ENCODE measurements at places on chromosomes 5 and 9.
A peak's percentile ranks its signal among the peaks of the same experiment; 100 is the strongest.

DNA sequence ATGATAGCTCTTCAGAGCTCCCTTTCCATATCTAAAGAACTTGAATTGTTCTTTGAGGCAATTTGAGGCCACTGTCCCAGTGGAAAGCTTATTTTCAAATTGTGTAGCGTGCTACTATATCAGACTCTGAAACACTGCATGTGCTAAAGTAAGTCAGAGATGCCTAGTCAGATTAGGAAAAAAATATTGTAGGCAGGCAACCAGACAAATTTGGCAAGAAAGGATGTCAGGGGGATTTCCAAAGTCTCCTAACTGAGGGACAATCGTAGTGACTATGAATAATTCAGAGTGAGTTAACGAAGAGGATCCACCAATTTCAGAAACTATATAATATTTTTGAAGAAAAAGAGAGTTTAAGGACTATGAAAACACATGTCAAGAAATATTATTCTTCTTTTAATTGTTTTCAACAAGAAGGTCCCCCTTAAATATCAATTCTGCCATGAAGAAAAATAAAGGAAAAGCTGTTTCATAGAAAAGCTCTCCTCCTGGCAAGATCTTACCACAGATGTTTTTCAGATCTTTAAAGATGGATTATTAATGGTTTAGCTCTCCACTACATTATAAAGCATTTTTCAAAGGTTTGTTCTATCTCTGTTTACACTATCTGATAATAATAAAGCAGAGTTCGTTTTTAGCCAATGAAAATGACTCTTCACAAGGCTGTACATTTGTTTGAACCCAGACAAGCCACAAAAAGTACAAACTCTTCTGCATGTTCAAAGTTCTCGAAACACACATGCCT lies 273.5 kb upstream of the PTGER4 start:
- DNase-seq, result no peak

- no peak for DNase-seq
Measured at GRCh38 chr5:55429613-55430253, 105.0 kb downstream of the PLPP1 start.

- DNase-seq, result peak; percentile 40
Measured at GRCh38 chr5:56900858-56901578, 8.4 kb upstream of the SETD9 start.

DNA sequence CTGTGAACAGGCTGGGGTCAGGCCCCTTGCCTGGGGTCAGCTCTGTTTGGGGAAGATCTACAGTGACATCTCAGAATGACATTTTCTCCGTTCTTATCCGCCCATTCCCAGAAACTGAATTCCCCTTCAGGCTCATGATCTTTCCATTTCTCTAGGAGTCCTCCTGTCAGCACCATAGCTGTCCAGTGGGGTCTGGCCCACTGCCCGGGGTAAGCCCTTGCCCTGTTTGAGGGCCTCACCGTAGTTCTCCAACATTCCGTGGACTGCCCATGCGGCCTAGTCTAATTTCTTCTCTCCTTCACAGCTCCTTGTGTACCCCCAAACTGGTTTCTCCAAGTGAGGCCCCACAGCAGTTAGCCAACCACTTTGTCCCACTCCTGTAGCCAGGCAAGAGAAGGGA lies 68.4 kb downstream of the ENTREP1 start:
- peak; percentile 3 for DNase-seq

- peak; percentile 22 for DNase-seq
Measured at GRCh38 chr5:159412284-159413046, 82.2 kb upstream of the IL12B start.

GRCh38 chr9:80926611-80927010 lies 762.7 kb downstream of the TLE1 start:
- DNase-seq, result no peak

GRCh38 chr5:174675916-174676315 lies 48.5 kb upstream of the MSX2 start:
- no peak for DNase-seq

- DNase-seq, result no peak
Measured at GRCh38 chr5:1097381-1097987, 14.4 kb downstream of the SLC12A7 start.

GRCh38 chr5:14351086-14351661 lies 208.0 kb downstream of the TRIO start:
- no peak for DNase-seq

- no peak for DNase-seq
Measured at GRCh38 chr5:75536694-75537360, 25.1 kb downstream of the POLK start.

DNA sequence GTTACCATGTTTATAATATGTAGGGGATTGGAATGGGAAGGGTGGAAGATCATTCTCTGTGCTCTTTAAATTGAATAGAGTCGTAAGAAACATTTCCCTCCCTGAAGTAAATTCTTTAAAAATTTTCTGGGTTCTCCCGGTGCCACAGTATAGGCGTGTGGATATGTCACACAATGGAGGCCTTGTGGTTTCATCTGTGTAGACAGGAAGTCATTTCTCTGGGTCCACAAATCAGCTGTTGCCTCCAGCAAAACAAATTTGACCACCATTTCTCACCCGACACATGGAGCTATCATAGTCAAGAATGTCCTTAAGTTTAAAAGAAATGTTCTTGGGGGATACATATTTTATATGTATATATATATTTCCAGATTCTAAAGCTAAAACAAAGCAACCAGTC lies 17.4 kb downstream of the CEP78 start:
- no peak for DNase-seq

DNA sequence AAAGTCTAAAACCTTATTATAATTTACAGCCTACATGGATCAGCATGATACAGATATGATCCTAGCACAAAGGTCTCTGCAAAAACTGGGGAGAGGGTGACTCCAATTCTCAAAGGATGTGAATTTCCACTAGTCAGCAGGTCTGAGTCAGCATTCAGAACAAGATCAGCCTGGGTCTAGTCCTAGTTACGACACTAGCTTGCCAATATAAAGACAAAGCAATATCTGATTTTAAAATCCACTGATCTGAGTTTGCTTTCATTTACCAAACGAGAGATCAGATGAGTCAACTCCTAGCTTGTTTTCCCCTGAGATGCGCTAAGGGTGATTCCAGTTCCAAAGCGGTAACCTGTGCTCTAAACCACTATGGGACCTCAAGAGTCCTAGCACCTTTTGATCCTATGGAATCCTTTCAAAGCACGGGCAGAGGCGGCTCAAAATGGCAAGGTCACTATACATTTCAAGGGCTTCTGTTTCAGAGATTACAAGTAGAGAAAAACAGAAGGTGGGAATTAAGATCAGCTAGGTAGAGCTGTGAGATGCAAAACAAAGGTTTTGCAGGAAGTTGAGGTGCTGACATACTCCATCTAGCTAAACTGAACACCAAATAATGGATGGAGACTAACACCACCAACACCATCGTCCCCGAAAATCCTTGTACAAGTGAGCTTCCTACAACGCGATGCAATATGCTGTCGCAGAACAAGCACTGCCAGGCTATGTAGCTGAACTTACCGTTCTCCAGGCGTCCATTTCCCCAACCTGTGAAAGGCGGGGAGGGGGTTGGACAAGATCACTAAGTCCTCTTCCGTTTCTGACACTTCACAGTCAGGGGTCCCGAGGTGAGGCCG lies 906 bp downstream of the SLC25A51 start:
- no peak for DNase-seq

DNA sequence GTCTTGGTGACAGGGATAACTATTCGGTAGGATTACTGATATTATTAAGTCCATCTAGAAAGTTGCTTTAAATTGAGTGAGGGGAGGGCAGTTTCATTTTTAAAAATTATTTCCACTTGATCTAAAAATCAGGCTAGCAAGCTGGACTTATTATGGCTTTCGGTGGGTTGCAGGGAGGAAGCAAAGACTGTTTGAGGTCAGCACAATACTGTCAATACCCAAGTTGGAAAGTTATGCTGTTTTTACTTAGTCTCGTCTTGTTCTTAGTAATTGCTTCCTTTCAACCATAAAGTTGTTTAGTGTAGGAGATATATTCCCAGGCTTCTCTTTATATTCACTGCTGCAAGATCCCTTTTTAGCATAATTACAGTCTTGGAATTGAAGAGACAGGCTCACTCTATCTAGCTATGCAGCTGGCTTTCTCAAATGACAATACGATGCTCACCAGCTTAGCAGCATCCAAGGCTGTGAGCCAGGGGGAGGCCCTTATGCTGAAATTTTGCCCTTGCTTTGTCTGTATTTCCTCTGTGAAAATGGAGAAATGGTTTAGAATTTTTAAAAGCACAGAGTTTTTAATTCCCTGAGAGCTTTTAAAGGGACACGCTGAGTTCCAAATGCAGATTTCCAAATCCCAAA lies 68.2 kb upstream of the APC start:
- no peak for DNase-seq

- no peak for DNase-seq
Measured at GRCh38 chr5:139207297-139208000, 9.3 kb upstream of the SIL1 start.

DNA sequence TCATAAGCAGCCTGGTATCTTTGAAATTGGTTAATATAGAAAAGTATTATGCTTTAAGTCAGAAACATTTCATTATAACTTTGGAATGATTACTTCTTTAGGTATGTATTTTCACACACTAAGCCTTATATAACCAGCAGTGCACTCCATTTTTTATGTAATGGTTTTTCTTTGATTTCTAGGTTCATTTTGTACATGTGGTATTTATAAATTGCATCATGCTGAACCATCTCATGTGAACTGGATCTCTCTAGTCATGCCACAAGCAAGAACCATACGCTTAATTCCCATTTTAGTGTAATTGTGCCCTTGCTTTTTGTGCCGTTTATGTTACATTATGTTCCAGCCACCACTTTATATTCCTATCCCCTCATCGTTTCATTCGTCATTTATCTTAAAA lies 38.6 kb upstream of the SRP19 start:
- no peak for DNase-seq

GRCh38 chr5:36209664-36210063 lies 32.1 kb downstream of the NADK2 start:
- no peak for DNase-seq

DNA sequence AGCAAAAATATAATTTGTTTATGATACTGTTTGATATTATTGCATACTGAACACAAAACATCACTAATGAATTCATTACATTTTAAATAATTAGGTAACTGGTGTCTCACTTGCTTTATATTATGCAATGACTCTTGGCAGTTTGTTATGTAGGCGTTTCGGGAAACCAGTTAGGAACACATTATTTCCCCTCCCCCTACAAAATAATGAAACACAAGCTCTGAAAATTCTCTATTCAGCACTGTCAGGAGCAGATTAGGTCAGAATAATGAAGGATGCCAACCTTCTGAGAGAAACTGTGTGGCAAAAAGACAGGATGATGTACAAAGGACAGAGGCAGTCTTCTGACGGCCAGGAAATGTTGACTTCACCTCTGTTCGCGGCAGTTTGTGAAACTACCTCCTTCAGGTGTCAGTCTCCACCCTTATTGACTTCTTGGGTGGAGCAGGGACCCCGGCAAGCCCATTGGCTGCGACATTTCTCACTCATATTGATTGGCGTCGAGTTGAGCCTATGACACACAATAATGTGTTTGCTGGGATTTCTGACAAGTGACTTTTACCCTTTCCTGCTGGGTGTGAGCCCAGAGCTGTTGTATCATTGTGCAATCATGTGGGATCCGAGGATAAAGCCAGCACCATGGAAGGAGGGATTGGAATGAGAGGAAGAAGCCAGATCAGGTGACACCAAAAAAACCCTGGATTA lies 33.9 kb downstream of the SH3PXD2B start:
- no peak for DNase-seq

- no peak for DNase-seq
Measured at GRCh38 chr9:129259375-129259774, 81.3 kb upstream of the IER5L start.

GRCh38 chr9:79185866-79186265 lies 385.9 kb upstream of the TLE4 start:
- DNase-seq, result no peak

- DNase-seq, result no peak
Measured at GRCh38 chr5:169272731-169273427, 28.1 kb downstream of the SLIT3 start.

DNA sequence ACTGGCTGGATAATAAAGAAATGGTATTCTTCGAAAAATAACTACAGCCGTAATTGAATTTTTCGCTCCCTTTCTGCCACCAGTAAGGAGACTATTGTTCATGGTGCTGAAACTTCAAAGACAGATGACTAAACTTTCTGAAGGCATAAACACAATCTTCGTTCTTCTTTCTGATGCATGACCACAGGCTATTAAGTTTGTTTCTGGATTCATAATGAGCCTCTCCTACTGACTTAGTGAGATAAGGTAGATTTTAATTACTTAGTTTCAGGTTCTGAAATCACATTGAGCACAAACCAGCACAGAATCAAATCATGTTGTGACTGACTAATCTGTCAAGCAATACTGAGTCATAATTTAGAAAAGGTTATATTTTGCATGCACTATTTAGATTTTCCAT lies 441.8 kb upstream of the CCNG1 start:
- no peak for DNase-seq

- no peak for DNase-seq
Measured at GRCh38 chr5:95768731-95769130, 37.6 kb downstream of the RHOBTB3 start.

- no peak for DNase-seq
Measured at GRCh38 chr9:18999173-18999785, 33.7 kb downstream of the SAXO1 start.

GRCh38 chr5:92963800-92964199 lies 617.2 kb downstream of the NR2F1-AS1 start:
- DNase-seq, result no peak

DNA sequence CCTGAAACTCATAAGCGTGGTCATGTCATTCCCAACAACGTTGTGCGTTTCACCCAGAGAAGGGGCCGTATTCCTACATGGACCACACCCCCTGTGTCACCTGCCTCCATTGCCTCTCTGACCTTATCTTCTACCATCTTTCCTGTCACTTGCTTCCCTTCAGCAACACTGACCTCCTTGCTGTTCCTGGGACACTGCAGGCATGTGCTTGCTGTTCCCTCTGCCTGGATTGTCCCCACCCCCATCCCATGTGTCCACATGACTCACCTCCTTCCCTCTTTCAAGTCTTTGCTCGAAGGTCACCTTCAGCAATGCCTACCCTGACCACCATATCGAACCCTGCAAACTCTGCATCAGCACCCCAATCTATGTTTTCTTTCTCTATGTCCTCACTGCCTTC lies 133.2 kb upstream of the ZNF618 start:
- DNase-seq, result no peak

- DNase-seq, result no peak
Measured at GRCh38 chr9:137352511-137353222, 50.6 kb upstream of the NRARP start.

GRCh38 chr9:27440888-27441740 lies 83.0 kb upstream of the IFNK start:
- DNase-seq, result no peak

GRCh38 chr9:96061293-96061987 lies 185.9 kb downstream of the ERCC6L2 start:
- DNase-seq, result peak; percentile 45

DNA sequence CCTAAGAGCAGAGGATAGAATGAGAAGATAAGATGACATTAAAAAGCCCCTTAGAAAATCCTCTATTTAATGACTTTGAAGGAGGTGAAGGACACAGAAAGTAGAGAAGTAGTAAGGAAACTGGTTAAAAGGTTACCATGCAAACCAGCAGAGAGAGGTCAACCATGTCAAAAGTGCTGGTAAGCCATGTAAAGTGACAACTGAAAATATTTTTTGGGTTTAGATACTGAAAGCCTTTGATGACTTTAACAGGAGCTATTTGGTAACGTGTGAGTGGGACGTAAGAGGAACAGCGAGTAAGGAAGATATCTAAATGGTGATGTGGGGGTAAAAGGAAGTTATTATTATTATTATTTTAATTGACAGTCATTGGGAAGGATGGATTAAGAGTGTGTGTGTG lies 56.9 kb downstream of the MACIR start:
- DNase-seq, result no peak

- no peak for DNase-seq
Measured at GRCh38 chr5:173452119-173452905, 124.1 kb upstream of the STC2 start.

Measured in GM10248 (cell line).